ENCODE measurements at places on chromosomes 2 and 18. TPM values are rescaled to one million over a fixed set of nuclear protein-coding genes. Genes with fewer than 3 reads are reported as not detected.

MROH2A gene
- total RNA-seq: not detected

ZNF519 gene
- total RNA-seq: 27.4 TPM

DYNAP gene
- not detected for total RNA-seq

KLHL14 gene
- total RNA-seq: 7.8 TPM

CD302 gene
- total RNA-seq: 3.9 TPM

TFPI gene
- 23.5 TPM for total RNA-seq

ITGA4 gene
- total RNA-seq: 1.5 TPM

CPLX4 gene
- total RNA-seq: not detected

CAVIN2 gene
- 0.11 TPM for total RNA-seq

DBI gene
- 156 TPM for total RNA-seq

SFT2D3 gene
- total RNA-seq: 13.7 TPM

RNF181 gene
- total RNA-seq: 85.7 TPM

PDE11A gene
- 60.5 TPM for total RNA-seq

TDRD15 gene
- total RNA-seq: 0.04 TPM

DNA sequence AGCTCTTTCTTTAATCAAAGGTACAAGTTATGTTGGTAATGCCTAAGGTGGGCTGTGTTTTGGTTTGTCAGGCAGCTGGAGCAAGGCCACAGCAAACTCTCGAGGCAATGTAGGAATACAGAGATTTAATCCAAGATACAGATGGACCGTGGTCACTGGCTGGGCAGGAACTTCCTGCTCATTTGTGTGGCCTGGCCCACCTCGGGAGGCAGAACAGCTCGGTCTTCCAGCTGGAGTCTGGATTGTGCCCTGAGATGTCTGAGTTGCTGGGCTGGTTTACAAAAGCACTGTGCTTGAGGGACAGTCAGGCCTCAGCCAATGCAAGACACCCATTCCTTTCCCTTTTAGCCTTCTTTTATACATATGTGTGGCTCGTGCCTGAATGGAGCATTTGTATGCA, 506.1 kb upstream of the SALL3 start:
- no peaks in the 10 kb centered on the region for H3K27me3 ChIP-seq
- H3K27ac ChIP-seq: no peak overlapping the region
- H3K36me3 ChIP-seq: no peaks in the 10 kb centered on the region
- no peak for DNase-seq

DNA sequence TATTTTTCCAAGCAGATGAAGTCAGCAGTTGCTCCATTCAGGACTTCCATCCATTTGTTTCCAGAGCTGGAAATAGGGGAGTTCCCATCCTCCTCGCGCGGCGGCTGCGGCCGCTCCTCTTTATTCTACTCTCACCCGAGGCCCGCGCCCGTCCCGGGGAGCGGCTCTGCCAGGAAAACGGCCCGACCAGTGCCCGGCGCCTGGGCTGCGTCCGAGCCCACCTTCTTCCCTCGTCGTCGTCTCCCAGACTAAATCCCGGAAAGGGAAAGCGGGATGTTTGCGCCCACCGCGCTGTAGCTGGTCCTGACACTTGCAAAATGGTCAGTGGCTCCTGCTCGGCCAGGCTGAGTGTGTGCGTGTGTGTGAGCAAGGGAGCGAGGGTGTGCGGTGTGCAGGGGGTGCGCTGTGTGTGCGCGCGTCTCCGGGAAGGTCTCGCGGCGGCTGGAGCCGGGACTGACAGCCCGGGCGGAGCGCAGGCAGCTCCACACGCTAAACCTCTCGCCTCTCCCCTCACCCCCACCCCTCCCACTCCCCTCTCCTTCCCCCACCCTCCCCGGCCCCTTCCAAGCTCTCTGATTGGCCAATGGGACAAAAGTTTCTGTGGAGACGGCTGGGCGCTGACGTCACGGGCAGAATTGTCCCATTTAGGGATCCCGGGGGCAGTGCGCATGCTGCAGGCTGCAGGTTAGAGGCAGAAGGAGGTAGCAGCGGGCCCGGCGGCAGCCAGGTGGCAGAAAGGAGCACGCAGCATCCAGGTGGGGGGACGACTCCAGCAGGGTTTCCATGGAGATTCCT, at the start of gene NOL4:
Gene NOL4 (minus strand): TSS at position 491 of the 795 bp plus-strand sequence. CDS start 1,660 bp downstream, outside the sequence.
- peaks cover 43% of the 10 kb centered on the region for H3K27me3 ChIP-seq
- H3K4me1 ChIP-seq: peaks cover 25% of the 10 kb centered on the region
- no peaks in the 10 kb centered on the region for H3K36me3 ChIP-seq
- DNase-seq: peak; percentile 89
- peak within 1 kb of the TSS; percentile 78 for H3K4me3 ChIP-seq
- H3K27ac ChIP-seq: peak within 1 kb of the TSS; percentile 46

GRCh38 chr18:30917651-30918050, 124.9 kb downstream of the DSC3 start:
- H3K27me3 ChIP-seq: no peaks in the 10 kb centered on the region
- H3K36me3 ChIP-seq: no peaks in the 10 kb centered on the region
- no peaks in the 10 kb centered on the region for H3K4me1 ChIP-seq
- no peak overlapping the region for H3K4me3 ChIP-seq
- H3K27ac ChIP-seq: no peak overlapping the region

- no peak for DNase-seq
- peaks cover 9% of the 10 kb centered on the region for H3K4me1 ChIP-seq
- peaks cover 19% of the 10 kb centered on the region for H3K27me3 ChIP-seq
- H3K27ac ChIP-seq: no peak overlapping the region
Measured at GRCh38 chr2:96111257-96111640, 5.1 kb downstream of the ADRA2B start.

- no peak overlapping the region for H3K27ac ChIP-seq
- DNase-seq: no peak
- H3K4me3 ChIP-seq: no peak overlapping the region
Measured at GRCh38 chr2:240351826-240352426, 83.5 kb upstream of the GPC1 start.

DNA sequence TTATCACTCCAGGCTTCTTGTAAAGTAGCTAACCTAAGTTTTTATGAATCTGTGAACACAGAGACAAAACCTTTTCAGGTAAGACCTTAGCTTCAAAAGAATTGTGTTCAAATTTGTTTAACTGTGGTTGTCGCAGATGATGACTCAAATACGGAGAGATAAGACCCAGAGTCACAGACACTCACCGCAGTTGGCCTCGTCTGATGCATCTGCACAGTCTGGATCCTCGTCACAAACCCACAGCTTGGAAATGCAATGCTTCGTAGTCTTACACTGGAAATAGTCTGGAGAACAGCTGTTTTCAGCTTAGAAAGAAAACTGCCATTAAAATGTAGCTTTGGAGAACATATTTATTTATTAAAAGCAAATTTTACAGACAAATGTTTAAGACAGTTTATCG, 1662.1 kb upstream of the NXPH2 start:
- peaks cover 4% of the 10 kb centered on the region for H3K4me1 ChIP-seq
- H3K4me3 ChIP-seq: no peak overlapping the region
- H3K27ac ChIP-seq: no peak overlapping the region

- H3K36me3 ChIP-seq: peaks cover 14% of the 10 kb centered on the region
- no peak overlapping the region for H3K4me3 ChIP-seq
- peaks cover 27% of the 10 kb centered on the region for H3K4me1 ChIP-seq
- no peaks in the 10 kb centered on the region for H3K27me3 ChIP-seq
- H3K27ac ChIP-seq: no peak overlapping the region
Measured at GRCh38 chr2:216495656-216496055, 3.0 kb upstream of the RPL37A start.

- no peak overlapping the region for H3K4me3 ChIP-seq
- no peak for DNase-seq
- peaks cover 26% of the 10 kb centered on the region for H3K4me1 ChIP-seq
- H3K36me3 ChIP-seq: no peaks in the 10 kb centered on the region
- no peak overlapping the region for H3K27ac ChIP-seq
Measured at GRCh38 chr18:22088996-22089640, 80.3 kb upstream of the GATA6 start.

- H3K36me3 ChIP-seq: no peaks in the 10 kb centered on the region
- no peak for DNase-seq
- no peak overlapping the region for H3K4me3 ChIP-seq
- no peak overlapping the region for H3K27ac ChIP-seq
Measured at GRCh38 chr2:129464036-129464435, 515.4 kb upstream of the RAB6C start.

- H3K4me3 ChIP-seq: no peak overlapping the region
- H3K27ac ChIP-seq: no peak overlapping the region
- H3K27me3 ChIP-seq: peaks cover 13% of the 10 kb centered on the region
- H3K36me3 ChIP-seq: peaks cover 1% of the 10 kb centered on the region
Measured at GRCh38 chr2:161713706-161714105, 89.5 kb downstream of the SLC4A10 start.

DNA sequence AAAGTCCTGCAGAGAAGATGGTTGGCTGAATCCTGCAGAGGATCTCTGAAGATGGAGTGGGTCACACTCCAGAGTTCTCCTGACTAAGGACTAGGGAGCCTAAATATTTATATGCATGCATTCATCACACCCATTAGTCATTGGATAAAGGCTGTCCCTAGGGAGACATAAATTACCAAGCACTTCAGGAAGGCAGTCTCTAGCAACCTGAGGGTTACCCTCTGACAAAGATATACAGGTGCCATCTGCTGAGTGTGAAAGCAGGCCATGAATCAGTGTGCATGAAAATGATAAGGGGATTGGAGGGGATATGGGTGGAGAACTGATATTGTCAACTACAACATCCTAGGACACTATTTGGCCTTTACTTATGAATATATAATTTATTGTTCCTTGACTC, 294.8 kb upstream of the DDX18 start:
- no peaks in the 10 kb centered on the region for H3K36me3 ChIP-seq
- H3K4me3 ChIP-seq: no peak overlapping the region
- H3K27me3 ChIP-seq: no peaks in the 10 kb centered on the region
- H3K27ac ChIP-seq: no peak overlapping the region

DNA sequence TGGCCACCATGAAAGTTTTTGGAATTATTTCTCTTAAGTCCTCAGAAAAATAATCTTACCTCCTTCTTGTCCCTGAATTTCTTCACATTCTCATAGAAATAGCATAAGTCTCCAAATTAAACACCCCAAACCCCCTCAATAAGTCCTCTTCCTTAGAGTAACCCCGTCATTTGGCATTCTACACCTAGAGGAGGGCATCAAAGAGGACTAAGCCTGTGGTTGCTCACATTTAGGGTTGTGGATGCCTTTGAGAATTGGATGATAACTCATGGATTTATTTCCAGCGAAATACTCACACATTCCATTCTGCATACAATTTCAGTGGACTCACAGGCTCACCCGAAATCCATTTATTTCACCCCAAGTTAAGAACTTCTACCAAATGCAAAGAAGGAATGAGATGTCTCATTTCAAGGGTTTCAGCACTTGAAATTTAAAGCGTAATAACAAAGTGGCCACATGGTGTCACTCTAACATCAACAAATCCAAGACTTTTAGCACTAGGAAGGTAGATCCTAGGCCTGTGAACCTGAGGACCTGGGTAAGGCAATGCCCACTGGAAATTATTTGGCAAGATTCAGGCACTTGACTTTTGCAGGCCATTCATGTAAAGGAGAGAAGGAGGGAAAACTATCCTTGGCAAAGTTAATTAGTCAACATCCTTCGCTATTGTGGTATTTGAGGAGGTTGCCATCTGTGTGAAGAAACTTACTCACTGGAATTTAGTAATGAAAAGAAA, 24.6 kb downstream of the DYTN start:
- DNase-seq: peak; percentile 24
- no peak overlapping the region for H3K27ac ChIP-seq
- H3K4me1 ChIP-seq: no peaks in the 10 kb centered on the region
- no peak overlapping the region for H3K4me3 ChIP-seq
- peaks cover 29% of the 10 kb centered on the region for H3K27me3 ChIP-seq

DNA sequence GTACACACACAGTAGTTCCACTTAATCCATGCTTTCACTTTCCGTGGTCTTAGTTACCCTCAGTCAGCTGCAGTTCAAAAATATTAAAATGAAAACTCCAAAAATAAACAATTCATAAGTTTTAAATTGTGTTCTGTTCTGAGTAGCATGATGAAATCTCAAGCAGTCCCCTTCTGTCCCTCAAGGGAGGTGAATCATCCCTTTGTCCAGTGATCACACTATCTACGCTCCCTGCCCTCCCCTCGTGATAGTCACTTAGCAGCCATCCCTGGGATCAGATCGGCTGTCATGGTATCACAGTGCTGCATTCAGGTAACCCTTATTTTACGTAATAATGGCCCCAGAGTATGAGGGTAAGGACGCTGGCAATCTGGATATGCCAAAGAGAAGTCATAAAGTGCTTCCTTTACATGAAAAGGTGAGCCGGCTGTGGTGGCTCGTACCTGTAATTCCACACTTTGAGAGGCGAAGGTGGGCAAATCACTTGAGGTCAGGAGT, 5.8 kb upstream of the RTN4 start:
- H3K4me3 ChIP-seq: no peak overlapping the region
- no peaks in the 10 kb centered on the region for H3K27me3 ChIP-seq
- H3K36me3 ChIP-seq: no peaks in the 10 kb centered on the region
- H3K27ac ChIP-seq: no peak overlapping the region
- no peak for DNase-seq
- peaks cover 9% of the 10 kb centered on the region for H3K4me1 ChIP-seq

DNA sequence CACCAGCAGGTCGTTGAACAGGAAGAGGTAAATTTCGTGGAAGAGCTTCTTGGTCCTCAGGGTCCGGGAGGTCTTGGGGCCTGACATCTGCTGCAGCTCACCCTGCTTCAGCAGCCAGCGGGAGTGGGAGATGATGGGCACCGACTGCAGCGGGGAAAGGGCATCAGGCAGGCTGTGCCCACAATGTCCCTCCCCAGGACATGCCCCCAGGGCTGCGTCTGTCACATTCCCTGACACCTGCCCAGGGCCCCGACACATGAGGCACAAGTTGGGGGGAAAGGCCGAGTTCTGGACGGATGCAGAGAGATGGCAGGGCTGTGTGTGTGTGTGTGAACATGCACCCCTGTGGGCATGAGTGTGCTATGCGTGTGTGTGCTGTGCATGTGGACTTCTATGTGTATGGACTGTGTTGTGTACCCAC, 13.9 kb downstream of the SNORC start:
- no peaks in the 10 kb centered on the region for H3K4me1 ChIP-seq
- DNase-seq: no peak
- H3K36me3 ChIP-seq: no peaks in the 10 kb centered on the region
- peaks cover 4% of the 10 kb centered on the region for H3K27me3 ChIP-seq
- H3K4me3 ChIP-seq: no peak overlapping the region
- H3K27ac ChIP-seq: no peak overlapping the region

DNA sequence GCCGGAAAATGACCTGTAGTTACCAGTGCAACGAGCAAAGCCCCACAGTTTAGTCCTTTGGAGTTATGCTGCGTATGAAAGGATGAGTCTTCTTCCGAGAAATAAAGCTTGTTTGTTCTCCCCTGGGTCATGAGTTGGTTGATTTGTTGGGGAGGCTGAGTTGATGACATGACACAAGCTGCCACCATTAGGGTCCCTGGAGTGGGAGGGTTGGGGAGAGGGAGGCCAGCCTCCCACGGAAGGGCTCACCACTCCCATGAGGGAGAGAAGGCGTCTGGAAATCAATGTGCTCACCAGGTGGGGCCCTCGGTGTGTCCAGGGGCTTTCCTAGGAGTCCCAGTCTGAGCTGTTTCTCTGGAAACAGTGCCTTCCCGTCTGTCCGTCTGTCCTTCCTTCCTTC, 7.4 kb upstream of the DGKD start:
- H3K27ac ChIP-seq: no peak overlapping the region
- DNase-seq: no peak
- H3K4me3 ChIP-seq: no peak overlapping the region
- H3K27me3 ChIP-seq: peaks cover 4% of the 10 kb centered on the region

GRCh38 chr18:21408681-21409080, 166.6 kb downstream of the GREB1L start:
- no peaks in the 10 kb centered on the region for H3K27me3 ChIP-seq
- H3K27ac ChIP-seq: no peak overlapping the region
- DNase-seq: no peak
- no peaks in the 10 kb centered on the region for H3K4me1 ChIP-seq

GRCh38 chr2:15527074-15527739, 33.9 kb downstream of the NBAS start:
- H3K4me1 ChIP-seq: no peaks in the 10 kb centered on the region
- peaks cover 29% of the 10 kb centered on the region for H3K36me3 ChIP-seq
- no peak overlapping the region for H3K4me3 ChIP-seq
- no peak for DNase-seq
- no peaks in the 10 kb centered on the region for H3K27me3 ChIP-seq
- H3K27ac ChIP-seq: no peak overlapping the region

Data from progenitor cell of endocrine pancreas (in vitro differentiated cells).